ENCODE measurements at places on chromosomes 3 and 15.

DNA sequence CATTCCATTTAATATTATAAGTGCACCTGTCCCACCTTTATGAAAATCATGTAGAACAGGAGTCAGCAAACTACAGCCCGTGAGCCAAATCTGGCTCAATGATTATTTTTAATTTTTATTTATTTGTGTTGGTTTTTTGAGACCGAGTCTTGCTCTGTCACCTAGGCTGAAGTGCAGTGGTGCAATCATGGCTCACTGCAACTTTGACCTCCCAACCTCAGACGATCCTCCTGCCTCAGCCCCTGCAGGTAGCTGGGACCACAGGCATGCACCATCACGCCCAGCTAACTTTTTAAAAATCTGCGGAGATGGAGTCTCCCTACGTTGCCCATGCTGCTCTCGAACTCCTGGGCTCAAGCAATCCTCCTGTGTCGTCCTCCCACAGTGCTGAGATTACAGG, 42.0 kb downstream of the MYO1E start:
- no peak for DNase-seq

DNA sequence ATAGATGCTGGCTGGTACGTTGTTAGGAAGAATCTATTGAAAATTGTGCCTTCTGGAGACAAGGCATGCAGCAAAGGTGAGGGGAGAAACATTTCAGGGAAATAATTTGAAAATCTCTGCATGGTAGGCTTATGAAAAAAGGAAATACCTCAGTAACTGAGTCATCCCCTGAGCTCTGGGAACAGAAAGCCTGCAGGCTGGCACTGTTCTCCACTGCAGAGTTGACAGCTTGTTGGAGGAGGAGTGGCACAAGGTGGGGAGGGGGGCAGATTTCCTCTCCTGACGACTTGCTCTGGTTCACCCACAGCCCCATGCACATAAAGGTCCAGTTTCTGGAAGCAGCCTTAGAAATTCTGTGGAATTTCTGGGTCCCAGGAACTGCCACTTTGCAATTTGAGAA, 179.4 kb downstream of the ABHD5 start:
- peak; percentile 66 for DNase-seq

- no peak for DNase-seq
Measured at GRCh38 chr3:153911116-153911515, 210.1 kb upstream of the ARHGEF26 start.

- peak; percentile 35 for DNase-seq
Measured at GRCh38 chr3:161354554-161354953, 16.8 kb downstream of the SPTSSB start.

GRCh38 chr15:27622371-27622770, 476.7 kb downstream of the OCA2 start:
- no peak for DNase-seq

GRCh38 chr15:96217983-96218382, 112.5 kb upstream of the NR2F2 start:
- DNase-seq = no peak

DNA sequence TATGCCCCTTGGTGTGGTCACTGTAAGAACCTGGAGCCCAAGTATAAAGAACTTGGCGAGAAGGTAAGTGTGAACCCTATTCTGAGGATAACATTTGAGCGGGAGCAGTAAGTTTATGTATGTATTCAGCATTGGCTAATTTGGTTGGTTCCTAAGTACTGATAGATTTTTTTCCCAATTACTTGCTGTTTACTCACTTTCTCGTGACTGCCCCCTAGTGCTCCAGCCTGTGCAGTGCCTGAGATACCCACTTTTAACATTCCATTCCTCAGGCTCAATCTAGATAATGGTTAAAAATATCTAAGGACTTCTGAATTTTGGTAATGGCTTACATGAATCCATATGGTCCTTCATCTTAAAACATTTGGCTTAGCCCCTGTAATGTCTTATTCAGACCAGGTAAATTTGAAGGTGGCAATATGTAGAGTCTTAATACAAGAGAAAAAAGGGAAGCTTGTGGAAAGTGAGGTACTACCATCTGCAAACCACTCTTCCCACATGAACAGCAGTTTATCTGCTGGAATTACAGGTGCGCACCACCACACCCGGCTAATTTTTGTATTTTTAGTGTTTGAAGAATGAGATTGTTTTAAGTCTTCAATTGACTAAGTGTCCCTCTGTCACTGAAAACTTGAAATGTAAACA, 7.1 kb downstream of the ELL3 start:
- DNase-seq = peak; percentile 68

DNA sequence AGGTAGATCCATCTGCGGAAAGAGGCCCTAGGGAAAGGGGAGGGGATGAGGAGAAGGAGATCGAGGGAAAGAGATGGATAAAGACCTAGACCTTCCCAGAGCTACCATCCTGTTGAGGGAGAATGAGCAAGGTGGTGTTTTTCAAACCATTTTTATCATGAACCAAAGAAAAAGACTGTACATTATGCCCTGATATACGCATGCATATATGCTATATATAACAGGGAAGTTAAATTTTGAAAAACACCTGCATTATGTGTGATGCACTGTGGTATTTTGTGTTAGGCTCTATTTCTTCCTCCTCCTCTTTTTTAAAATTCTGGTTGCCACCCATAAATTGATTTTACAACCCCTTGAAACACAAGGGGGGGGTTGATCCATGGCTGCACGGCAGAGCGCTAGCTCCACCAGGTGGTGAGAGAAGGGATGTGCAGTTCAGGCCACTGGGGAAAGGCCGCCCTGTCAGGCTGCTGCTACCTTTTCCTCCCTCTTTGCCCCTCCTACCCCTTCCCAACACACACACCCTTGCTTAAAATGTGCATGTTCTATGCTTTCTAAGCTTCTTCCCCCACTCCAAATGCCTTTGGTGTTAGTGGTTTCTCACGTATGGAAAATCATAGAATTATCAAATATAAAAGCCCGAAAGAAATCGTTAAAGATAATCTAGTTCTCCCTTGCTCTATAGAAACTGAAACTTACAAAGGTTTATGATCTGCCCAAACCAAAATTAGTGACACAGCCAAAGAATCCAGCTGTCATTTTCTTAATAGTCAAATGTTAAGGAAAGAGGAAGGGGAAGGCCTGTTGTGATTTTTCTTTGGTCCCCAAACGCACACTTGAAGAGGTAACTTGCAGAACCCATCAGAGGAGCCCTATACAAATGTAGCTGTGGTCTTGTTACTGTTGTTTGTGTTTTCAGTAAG, 262.0 kb upstream of the UMPS start:
- DNase-seq = peak; percentile 28

GRCh38 chr3:32360493-32360827, 31.2 kb upstream of the CMTM7 start:
- DNase-seq = no peak

- no peak for DNase-seq
Measured at GRCh38 chr15:40953713-40954074, 423 bp downstream of the CHAC1 start.

DNA sequence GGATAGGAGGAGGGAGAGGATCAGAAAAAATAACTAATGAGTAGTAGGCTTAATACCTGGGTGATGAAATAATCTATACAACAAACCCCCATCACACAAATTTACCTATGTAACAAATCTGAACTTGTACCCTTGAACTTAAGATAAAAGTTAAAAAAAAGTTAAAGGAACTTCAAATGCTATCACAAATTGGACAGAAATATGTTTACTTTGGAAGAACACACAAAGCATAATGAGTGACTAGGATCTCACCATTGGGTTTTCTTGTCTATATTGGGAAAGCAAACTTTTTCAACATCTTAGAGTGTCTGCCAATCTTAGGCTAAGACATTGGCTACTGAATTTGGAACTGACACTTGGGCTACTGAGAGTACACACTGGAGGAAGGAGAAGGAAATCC, 140.4 kb downstream of the THRB start:
- DNase-seq = no peak

- DNase-seq = no peak
Measured at GRCh38 chr3:57080171-57080570, 19.7 kb downstream of the SPATA12 start.

DNA sequence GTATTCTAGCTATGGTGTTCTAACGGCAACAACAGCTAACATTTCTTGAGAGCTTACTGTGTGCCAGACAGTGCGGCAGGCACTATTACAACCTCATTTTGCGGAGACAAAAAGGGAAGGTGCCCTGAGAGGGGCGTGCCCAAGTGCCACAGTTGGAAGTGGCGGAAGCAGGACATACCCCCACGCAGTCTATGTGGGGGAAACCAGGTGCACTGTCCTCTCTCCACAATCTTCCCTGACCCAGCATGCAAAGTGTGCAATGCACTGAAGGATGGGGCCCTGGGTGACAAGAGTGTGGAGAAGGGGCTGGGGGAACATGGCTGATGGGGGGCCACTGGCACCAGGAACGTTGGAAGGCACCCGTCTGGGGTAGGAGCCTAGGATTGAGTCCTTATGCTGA, 8.6 kb downstream of the ANP32A start:
- DNase-seq = no peak

DNA sequence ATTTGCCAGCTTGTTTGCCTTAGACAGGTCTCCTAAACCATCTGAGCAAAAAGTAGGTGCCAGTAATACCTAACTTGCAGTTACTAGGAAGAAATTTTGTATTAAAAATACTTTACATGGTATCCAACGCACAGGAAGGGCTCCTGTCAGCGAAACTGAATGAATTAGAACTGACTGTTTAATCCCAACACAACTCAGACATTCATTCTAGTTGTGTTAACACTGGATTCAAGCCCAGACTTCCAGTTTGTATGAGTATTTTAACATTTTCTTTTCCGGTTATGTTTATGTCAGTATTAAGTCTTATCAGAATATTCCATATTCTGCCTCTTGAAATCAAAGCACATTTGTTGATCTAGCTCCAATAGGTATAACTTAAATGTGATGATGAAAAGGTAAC, 82.0 kb upstream of the SOX2 start:
- no peak for DNase-seq

GRCh38 chr3:115359536-115359935, 212.4 kb upstream of the ZBTB20 start:
- no peak for DNase-seq

- peak; percentile 55 for DNase-seq
Measured at GRCh38 chr15:83282776-83283137, 1.7 kb downstream of the BNC1 start.

GRCh38 chr15:42284551-42284950, 11.3 kb upstream of the TMEM87A start:
- no peak for DNase-seq

GRCh38 chr15:63872759-63873510, 39.2 kb upstream of the HERC1 start:
- no peak for DNase-seq

- DNase-seq = peak; percentile 46
Measured at GRCh38 chr3:114178770-114179368, at the start of gene DRD3. DRD3 (minus strand) TSS chr3:114179052; CDS start chr3:114171992, 7,060 bp downstream.

- no peak for DNase-seq
Measured at GRCh38 chr3:46930166-46930944, 46.2 kb downstream of the CCDC12 start.

DNA sequence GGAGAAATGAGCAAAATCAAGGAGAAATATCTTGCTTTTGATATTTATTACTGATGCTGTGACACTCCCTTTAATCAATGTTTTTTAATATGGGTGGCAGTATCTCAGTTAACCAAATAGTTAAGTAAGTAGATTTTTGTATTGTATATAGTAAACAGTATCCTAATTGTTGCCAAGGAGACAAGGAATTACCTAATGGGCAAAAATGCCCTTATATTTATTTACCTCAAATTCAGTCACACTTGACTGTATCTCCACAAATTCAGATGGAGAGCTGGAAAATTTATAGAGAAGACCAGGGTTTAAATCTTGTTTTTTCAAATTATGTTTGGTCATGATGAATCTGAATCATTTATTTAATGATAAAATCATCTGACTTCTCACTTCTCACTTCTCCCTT, 3.6 kb upstream of the CHD2 start:
- DNase-seq = no peak

GRCh38 chr15:57333487-57333886, 42.8 kb upstream of the CGNL1 start:
- DNase-seq = no peak

- DNase-seq = no peak
Measured at GRCh38 chr3:125353128-125353527, 22.0 kb downstream of the ZNF148 start.

GRCh38 chr3:9727041-9727595, 4.4 kb upstream of the BRPF1 start:
- no peak for DNase-seq

DNA sequence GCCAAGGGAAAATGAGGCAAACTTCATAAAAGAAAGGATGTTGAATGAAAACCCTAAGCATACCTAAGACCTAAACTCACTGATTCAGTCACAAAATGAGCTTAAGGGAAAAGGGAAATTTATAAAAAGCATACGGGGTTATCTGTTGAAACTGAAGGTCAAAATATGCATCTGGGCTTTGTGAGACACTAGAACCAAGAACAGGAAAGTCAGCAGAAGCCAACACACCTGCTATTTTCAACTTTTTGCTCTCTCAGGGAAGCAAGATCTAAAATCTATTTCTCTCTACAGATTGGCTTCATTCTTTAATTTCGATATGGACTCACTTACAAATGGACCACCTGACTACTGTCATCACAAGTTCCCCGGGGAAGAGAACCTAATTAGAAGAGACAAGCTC, 338.6 kb upstream of the NECTIN3 start:
- no peak for DNase-seq
